ENCODE measurements at places on chromosomes 13 and 19.
A peak's percentile ranks its signal among the peaks of the same experiment; 100 is the strongest.

DNA sequence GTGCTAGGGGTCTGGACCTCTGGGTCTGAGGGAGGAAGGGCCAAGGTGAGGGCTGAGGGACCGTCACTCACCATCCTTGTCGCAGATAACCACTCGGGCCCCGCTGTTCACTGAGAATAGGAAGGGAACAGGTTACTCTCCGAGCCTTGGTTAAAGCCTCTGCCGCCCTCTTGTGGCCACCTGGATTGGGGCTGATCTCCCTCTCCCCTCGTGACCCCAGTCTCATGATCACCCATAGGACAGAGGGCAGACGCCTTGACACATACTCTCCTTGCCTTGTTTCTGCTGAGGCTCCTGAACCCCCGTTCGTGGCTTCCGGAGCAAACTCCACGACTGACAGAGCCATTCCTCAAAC lies 580 bp downstream of the HSD17B14 start:
- DNase-seq = peak; percentile 38

DNA sequence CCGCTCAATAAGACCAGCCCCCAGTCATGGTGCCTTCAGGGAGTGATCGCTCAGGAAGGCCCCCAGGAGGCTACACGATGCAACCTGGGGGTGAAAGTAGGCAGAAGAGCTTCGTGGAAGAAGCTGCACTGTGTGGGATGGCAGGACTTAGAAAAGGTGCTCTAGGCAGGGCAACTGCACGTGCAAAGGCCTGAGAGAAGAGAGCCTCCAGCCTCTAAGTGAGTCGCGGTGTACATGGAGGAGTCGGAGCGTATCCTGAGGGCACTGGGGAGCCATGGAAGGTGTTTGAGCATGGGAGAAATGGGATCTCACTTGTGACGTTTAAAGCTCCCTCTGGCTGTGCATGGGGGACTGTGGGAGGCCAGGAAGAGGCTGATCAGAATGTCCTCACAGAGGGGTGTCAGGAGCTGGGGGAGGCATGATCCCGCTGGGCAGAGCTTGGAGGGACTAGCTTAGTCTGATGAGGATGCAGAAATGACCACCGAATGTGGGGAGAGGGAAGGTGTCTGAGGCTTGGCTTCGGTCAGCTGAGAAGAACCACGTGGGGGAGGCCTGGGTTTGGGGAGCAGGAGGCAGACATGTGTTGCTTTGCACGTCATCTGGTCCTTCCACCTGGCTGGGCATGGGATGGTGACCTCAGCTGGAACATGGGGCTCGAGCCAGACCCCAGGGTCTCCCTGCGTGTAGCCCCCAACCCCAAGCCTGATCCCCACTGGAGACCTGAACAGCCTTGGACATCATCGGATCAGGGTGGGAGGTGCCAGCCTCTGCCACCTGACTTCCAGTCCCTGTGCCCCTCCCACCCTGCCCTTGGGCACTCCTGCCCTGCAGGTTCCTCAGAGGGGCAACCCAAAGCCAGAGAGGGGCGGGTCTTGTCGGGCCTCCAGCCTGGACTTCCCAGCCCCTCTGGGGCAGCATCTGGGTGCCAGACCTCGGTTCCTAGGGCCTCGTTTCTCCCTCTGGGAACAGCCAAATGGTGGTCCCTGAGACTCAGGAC lies 1.1 kb downstream of the APC2 start:
- no peak for DNase-seq

DNA sequence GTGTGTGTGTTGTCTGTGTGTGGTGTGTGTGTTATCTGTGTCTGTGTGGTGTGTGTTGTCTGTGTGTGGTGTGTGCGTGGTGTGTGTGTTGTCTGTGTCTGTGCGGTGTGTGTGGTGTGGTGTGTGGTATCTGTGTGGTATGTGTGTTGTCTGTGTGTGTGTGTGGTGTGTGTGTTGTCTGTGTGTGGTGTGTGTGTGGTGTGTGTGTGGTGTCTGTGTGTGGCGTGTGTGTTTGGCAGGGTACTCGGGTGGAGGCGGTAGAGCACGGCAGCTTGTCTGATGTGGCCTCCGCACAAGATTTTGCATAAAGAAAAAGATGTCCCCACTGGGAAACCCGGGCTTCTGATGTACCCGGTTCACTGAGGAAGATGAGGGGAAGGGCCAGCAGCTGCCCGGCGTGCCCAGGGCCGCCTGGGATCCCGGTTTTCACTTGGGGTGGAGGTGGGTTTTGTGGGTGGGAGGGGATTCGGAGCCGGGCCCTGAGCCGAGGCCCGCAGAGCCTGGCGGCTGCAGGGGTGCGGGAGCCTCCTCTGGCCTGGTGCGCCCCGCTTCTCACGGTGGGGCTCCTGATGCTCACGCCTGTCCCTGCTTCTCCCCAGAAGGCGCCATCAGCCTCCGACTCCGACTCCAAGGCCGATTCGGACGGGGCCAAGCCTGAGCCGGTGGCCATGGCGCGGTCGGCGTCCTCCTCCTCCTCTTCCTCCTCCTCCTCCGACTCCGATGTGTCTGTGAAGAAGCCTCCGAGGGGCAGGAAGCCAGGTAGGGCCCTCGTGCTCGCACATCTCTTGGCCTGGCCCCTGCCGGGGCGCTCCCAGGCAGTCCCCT lies 21.2 kb downstream of the HDGFL2 start:
- no peak for DNase-seq

DNA sequence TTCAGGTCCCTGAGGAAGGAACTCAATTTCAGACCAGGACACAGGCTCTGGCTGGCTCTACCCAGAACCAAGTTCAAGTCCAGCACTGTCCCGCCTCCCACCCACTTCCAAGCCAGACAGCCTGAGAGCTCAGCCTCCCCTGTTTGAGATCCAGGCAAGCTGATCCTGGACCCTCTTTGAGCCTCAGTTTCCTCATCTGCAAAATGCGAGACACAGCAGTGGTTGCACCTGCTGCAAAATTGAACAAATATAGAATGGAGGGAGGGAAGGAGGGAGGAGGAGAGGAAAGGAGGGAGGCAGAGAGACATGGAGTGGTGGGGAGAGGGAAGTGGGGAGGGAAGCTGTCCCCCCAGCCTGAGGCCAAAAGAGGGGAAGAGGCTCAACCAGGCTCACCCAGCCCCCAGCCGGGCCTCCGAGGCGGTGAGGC lies 751 bp downstream of the TMEM221 start:
- DNase-seq = no peak

DNA sequence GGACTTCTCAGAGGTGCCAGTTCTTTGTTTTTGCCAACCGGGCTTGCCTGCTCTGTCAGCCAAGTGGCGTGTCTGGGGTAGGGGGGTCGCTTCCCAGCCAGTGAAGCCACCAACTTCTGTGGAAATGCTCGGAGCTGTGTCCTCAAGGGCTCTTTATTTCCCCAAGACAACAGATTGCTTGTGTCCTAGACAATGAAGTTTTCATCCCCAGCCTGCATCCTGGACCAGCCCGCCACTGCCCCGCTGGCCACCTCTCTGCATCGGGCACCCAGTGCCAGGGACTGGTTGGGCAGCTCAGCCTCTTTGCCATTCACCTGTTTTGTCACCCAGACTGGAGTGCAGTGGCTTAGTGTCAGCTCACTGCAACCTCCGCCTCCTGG lies 3.7 kb downstream of the RAB11B start:
- DNase-seq = no peak

DNA sequence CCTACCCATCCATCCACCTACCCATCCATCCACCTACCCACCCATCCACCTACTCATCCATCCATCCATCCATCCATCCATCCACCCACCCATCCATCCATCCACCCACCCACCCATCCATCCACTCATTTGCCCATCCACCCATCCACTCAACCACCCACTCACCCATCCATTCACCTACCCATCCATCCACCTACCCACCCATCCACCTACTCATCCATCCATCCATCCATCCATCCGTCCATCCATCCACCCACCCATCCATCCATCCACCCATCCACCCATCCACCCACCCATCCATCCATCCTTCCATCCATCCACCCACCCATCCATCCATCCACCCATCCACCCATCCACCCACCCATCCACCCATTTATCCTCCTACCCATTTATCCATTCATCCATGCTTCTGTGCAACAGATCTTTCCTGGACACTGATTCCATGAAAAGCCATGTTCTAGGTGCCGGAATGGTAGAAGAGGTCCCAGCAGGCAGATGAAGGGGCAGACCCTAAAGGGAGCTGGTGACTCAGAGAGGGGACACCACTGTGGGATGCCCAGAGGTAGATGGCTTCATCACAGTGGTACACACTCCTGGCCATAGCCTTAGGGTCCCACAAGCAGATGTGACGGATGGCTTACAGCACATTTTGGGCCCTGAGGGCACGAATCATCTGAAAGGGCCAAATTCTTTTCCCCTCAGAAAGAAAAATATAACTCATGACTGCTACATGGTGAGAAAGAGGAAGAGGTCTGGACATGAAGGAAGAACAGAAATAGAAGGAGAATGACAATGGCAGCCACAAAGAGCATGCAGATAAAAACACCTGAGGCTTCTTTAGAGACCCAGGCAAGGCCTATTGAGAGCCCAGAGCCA lies 76.0 kb downstream of the KCTD15 start:
- DNase-seq = no peak

GRCh38 chr13:22662771-22663170 lies 518.0 kb upstream of the SGCG start:
- DNase-seq = no peak

GRCh38 chr19:46383846-46384245 lies 29.5 kb downstream of the CCDC8 start:
- no peak for DNase-seq

- DNase-seq = no peak
Measured at GRCh38 chr19:28264556-28264955, 948.4 kb downstream of the UQCRFS1 start.

DNA sequence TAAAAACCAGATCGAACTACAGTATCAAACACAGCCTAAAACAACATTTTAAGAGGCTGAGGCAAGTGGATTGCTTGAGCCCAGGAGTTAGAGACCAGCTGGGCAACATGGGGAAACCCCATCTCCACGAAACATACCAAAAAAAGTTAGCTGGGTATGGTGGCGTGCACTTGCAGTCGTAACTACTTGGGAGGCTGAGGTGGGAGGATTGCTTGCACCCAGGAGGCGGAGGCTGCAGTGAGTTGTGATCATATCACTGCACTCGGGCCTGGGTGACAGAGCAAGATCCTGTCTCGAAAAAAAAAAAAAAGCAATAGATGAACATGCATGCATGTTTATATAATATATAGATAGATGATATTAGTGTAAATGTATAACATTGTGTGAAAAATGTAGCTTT lies 5.2 kb upstream of the MRPS31 start:
- no peak for DNase-seq

DNA sequence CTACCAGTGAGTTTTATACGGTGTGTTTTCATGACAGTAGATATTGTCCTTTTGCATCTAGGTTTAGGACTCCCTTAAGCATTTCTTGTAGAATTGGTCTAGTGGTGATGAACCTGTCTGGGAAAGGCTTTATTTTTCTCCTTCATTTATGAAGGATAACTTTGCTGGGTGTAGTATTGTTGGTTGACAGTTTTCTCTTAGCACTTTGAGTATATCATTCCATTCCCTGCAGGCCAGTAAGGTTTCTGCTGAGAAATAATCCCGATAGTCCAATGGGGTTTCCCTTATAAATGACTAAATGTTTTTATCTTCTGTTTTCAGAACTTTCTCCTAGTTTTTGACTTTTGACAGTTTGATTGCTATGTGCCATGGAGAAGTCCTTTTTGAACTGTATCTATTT lies 57.2 kb downstream of the DNAJC3 start:
- DNase-seq = no peak
